Astrocyte (in vitro differentiated cells and primary cell): ENCODE measurements at places on chromosomes 3 and 15. TPM values are rescaled to one million over a fixed set of nuclear protein-coding genes. Genes with fewer than 3 reads are reported as not detected.

NR1I2 gene
- total RNA-seq, result not detected in 2 replicates

TRPC1 gene
- total RNA-seq, result 15.7 and 19.2 TPM in 2 replicates

UTS2B gene
- total RNA-seq, result 0.75 TPM in 1 of 2 replicates, not detected in the other

MST1R gene
- total RNA-seq, result 0.46 and 0.57 TPM in 2 replicates

IFRD2 gene
- 59.2 and 66.8 TPM in 2 replicates for total RNA-seq

KCNAB1 gene
- 0.30 and 0.72 TPM in 2 replicates for total RNA-seq

CYP1A1 gene
- 0.58 and 0.91 TPM in 2 replicates for total RNA-seq

TF gene
- 0.34 and 1.3 TPM in 2 replicates for total RNA-seq

ALPK3 gene
- 6.8 and 9.1 TPM in 2 replicates for total RNA-seq

TMEM158 gene
- 11.5 and 14.1 TPM in 2 replicates for total RNA-seq

WDR72 gene
- 0.14 and 0.31 TPM in 2 replicates for total RNA-seq

FAN1 gene
- 11.1 and 13.6 TPM in 2 replicates for total RNA-seq

CCR9 gene
- not detected in 2 replicates for total RNA-seq

GPR149 gene
- total RNA-seq, result not detected in 2 replicates

RHCG gene
- 0.18 TPM in 1 of 2 replicates, not detected in the other for total RNA-seq

RIOX2 gene
- 17.3 and 20.2 TPM in 2 replicates for total RNA-seq
